Germinal center (tissue), 1 donor: ENCODE measurements at places on chromosomes 16 and 17.

DNA sequence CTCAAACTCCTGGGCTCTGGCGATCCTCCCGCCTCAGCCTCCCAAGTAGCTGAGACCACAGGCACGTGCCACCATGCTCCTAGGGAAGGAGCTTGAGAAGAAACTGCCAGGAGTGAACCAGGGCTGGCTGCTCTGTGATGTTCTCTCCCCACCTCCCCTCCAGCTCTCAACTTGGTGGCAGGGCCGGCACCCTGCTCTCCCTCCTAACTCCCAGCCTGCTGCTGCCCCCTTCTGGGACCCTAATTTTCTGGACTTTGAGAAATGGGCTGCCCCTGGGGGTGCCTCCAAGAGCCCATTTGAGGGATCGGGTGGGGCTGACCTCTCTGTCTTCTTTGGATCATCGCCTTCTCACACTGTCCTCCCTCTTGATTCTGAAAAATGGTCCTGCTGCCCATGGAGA lies 14.9 kb upstream of the STAT3 start:
- DNase-seq, result no peak

DNA sequence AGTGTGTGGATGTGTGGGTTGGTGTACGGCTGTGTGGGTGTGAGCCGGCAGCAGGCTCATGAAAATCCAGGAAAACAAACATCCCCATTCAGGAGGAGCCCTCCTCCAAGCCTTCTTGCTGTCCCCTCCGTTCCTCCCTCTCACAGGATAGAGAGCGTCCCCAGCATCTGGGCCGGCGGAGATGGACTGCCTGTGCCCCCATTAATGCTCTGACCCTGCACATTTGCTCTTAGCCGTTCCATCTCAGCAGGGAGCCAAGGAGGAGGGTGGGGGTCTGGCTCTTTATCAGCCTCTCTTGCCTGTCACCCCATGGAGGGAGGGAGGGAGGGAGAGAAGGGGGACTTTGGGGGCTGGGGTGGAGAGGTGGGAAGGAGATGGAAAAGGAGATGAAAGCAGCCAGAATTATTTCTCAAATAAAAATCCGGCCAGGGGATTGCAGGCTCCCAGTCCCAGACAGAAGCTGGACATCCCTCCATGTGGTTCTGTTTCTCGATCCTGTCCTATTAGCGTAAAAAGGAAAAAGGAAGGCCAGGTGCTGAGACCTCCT lies 240.0 kb upstream of the ZFHX3 start:
- DNase-seq, result no peak

DNA sequence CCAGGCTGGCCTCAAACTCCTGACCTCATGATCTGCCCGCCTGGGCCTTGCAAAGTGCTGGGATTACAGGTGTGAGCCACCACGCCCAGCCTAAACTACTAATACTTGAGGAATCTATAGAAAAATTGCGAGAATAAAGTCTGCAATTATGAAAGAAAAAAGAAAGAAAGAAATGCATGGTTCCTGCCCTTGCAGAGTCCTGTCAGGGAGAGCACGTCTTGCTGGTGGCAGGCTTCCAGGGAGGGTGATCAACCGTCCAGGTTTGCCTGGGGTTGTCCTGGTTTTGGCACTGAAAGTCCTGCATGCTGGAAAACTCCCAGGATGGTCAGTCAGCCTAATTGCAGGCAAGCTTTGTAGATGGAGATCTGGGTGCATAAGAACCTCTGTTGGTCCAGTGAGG lies 21.5 kb upstream of the KIFC3 start:
- no peak for DNase-seq

- no peak for DNase-seq
Observed at GRCh38 chr17:29089601-29090044, 46.7 kb downstream of the PIPOX start.

- DNase-seq, result no peak
Observed at GRCh38 chr17:78925662-78926555, 722 bp upstream of the TIMP2 start.

DNA sequence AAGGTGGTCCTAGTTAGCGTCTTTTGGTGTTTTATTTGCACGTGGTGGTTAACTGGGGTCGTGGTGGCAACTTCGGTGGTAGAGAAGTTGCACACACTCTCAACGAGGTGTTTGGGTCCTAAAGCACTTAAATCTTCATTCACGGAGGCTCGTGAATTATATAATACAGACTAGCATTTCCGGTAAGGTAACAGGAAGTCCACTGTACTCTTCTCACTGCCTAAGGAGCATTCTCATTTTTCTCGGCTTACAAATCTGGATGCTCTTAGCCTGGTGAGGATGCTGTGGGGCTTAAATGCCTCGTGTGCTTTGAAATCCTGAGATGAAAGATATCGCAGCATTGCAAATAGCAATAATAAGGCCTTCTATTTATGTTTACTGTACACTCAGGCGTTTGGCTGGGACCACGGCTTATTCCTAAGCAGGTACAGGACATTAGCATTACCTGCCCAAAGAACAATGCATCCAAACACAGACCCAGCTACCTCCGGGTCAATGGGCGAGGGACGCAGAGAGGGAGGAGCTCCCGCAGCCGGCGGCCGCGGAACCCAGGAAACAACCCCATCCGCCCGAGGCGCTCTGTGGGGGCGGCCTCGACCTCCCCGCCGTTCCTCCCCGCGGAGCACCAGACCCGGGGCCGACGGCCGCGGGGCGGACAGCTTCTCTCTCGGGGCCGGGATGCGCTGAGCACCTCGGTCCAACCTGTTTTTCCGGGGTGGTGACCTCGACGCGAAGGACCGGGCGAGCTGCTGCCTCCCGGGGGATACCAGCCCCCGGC lies 856 bp downstream of the DNAJA2 start:
- DNase-seq, result peak; percentile 70

DNA sequence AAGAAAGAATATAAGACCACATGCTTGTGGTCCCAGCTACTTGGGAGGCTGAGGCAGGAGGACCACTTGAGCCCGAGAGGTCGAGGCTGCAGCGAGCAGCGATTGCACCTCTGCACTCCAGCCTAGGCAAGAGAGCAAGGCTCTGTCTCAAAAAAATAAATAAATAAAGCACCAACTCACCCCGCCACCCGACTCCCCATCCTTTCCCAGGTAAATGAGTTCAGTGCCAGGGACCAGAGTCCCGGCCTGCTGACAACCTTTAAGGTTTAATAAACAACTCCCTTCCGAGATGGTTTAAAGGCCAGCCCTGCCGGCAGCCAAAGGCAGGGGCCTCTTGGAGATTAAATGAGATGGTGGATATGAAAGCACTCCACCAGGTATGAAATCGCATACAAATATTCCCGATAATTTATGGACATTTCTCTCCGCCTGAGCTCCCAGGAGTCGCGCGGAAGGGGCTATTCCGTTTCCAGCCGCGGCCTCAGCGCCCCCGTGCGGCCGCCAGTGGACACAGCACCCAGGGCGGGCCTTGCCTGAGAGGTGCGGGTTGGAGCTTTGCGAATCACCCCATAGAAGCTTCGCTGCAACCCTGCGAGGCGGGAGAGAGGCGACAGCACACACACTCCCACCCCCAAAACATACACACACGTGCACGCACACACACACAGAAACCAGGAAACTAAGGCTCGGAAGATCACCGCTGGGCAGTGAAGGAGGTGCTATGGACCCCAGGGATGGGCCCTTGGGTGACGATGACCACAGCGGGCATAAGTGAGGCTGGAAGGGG lies 4.0 kb upstream of the RPL38 start:
- DNase-seq, result peak; percentile 72

- no peak for DNase-seq
Observed at GRCh38 chr16:83472776-83473501, 334.8 kb upstream of the HSBP1 start.

DNA sequence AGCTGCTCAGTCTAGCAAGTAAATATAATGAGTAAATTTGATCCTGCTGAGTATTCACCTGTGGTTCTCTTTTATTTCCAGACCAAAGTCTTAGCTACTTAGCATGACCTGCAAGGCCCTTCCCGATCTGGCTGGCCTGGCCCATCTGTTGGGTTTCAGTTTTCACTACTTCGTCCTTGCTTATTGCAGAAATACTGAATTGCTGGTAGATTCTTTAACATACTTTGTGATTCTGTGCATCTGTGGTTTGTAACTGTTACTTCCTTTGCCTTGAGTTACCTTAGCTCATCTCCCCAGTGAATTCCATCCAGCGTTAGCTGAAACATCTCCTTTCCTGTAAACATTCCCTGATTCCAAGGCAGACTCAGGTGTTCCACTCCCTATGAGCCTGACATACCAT lies 131.1 kb downstream of the PHKB start:
- DNase-seq, result no peak

DNA sequence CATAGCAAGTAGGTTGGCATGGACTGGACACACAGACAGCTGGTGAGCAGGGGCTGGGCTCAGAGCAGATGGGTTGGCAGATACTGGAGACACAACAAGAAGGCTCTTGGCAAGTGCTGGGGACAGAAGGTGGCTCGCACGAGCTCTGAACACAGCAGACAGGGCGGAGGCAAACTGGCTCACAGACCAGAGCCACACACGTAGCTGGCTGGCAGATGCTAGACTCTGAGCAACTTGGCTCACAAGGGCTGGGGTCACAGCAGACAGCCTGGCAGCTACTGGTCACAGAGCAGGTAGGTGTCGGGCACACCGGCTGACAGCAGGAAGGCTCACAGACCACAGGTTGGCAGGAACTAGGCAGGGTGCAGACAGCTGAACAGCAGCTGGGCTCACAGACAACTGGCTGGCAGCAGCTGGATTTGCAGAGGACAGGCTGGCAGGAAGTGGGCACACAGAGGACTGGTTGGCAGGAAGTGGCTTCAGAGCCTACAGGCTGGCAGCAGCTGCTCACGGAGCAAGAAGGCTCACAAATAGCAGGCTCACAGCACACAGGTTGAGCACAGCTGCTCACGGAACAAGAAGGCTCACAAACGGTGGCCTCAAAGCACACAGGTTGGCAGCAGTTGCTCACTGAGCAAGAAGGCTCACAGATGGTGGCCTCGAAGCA lies 725 bp downstream of the KRTAP16-1 start:
- peak; percentile 81 for DNase-seq

- DNase-seq, result no peak
Observed at GRCh38 chr17:77704048-77704815, 254.3 kb upstream of the TNRC6C start.

DNA sequence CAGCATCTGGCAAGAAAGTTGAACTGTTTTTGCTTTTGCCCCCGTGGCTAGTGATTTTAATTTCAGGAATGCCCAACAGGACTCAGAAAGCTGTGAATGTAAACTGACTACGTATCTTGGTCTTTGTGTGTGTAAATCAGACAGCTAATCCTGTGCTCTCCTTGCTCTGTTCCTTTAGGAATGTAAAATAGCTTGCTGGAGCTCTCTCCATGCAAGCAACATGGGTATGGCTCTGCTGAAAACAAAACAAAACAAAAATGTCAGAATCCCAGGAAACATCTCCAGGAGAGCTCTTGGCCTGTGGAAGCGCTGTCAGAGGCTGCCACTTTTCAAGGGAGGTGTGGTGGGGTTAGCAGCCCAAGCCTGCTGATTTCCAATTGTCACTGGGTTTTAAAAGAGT lies 161.8 kb upstream of the NOG start:
- no peak for DNase-seq

DNA sequence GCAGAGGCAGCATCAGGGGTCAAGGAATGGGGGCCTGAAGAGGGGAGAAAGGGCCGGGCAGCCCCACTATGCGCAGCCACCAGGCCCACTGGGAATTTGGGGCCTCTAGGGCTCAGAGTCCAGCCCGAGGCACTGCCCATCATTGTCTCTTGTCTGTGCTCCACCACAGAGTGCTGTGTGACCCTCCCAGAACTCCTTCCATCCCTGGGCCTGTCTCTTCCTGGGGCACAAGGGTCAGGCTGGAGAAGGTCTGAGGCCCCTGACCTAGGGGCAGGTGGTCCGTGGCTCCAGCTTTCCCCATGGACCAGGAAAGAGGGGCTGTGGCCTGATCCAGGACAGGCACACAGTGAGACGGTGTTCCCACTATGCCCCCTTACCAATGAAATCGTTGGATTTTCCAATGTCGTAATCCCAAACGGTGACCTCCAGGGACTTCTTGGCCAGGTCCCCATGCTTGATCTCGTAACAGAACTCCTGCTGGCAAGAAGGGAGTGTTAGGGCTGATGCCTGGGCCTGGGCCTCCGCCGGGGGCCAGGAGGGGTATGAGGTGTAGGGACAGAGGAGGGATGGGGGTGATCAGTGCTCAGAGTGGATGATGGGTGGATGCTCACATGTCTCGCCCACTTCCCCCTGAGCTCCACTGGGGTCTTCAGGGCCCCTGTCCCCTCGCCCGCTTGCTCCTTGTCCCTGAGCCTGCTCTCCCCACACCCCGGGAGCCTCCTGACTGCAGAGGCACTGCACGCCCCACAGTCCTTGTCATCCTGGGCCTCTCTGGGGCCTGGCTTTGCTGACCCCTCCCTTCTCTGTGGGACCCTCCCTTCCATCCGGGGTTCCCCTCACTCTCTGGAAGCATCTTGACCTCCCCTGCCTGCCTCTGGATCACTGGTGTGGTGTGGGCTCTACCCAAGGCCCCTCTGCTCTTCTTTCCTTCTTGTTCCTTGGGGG lies 10.7 kb downstream of the SCGB1C2 start:
- DNase-seq, result no peak

DNA sequence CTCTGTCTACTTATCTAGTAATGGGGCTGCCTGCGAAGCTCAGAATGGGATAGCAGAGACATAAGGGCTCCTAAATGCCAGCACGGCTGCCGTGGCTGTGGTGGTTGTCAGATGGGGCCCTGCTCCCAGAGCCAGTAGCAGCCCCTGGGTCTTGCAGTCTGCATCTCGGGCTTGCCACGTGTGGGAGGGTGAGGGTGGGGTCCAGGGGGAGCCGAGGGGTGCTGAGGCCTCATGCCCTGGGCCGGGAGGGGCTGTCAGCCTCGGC lies 88.8 kb upstream of the GSE1 start:
- DNase-seq, result no peak

DNA sequence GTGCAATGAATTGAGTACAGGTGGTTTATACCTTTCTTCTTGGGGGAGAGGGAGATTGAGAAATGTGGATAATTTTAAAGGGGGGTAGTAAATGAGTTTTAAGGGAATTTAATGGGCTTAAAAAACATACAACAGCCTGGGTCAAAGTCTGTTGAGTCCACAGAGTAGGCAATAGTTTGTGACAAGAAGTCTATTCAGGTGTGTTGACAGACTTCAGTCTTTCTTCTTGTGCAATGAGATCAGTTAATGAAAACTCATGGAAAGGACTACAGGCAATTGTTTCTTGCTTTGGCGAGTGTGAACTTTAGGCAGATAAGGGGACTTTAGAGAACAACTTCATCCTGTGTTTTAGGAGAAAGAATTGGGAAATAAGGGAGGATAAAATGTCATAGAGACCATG lies 507.8 kb upstream of the CA10 start:
- DNase-seq, result no peak

- DNase-seq, result no peak
Observed at GRCh38 chr17:33038740-33039139, 47.1 kb downstream of the SPACA3 start.

GRCh38 chr17:6823011-6823442 lies 8.5 kb downstream of the TEKT1 start:
- no peak for DNase-seq

- no peak for DNase-seq
Observed at GRCh38 chr17:59387351-59388068, 56.1 kb downstream of the YPEL2 start.

- no peak for DNase-seq
Observed at GRCh38 chr16:10966129-10966528, 21.8 kb downstream of the CLEC16A start.

- no peak for DNase-seq
Observed at GRCh38 chr17:52465407-52465806, 306.9 kb upstream of the CA10 start.

- no peak for DNase-seq
Observed at GRCh38 chr16:71473891-71474290, 11.8 kb upstream of the ZNF23 start.
